ENCODE measurements at places on chromosomes 2 and 18. TPM values are rescaled to one million over a fixed set of nuclear protein-coding genes. Genes with fewer than 3 reads are reported as not detected.

Gene CDH7
- total RNA-seq, result not detected

DNA sequence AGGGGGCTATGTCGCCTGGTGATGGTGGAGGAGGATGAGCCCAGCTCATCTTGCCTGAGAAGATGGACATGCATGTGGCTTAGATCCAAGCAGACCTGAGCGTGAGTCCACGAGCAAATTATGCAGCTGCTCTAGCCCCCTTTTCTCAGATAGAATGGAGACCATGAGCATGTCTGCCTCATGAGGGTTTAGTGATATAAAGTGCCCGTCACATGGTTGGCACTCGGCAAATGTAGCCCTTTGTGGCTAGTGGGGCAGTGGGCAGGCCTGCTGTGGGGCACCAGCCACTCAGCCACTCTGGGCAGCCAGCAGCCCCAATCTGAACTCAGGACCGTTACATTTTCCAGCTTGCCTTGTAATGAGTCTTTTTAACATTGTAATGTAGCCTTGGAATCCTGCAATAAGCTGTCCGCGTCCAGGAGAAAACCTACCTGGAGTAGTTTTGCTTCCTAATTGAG, 92.1 kb upstream of the HS6ST1 start:
- no peak for DNase-seq

- no peak for DNase-seq
Observed at GRCh38 chr2:119245076-119245840, 21.6 kb downstream of the STEAP3 start.

Gene MYOM1
- 4.6 TPM for total RNA-seq

- no peak for DNase-seq
Observed at GRCh38 chr2:198639580-198639979, 818.2 kb downstream of the SATB2 start.

Gene CREG2
- not detected for total RNA-seq

- peak; percentile 71 for DNase-seq
Observed at GRCh38 chr2:209495855-209496585, 72.2 kb downstream of the MAP2 start.
